EL (cell line): ENCODE measurements at places on chromosomes 6 and 20.
A peak's percentile ranks its signal among the peaks of the same experiment; 100 is the strongest.

- peak; percentile 95 for DNase-seq
Observed at GRCh38 chr6:146914489-146915483, 289.4 kb upstream of the STXBP5 start.

DNA sequence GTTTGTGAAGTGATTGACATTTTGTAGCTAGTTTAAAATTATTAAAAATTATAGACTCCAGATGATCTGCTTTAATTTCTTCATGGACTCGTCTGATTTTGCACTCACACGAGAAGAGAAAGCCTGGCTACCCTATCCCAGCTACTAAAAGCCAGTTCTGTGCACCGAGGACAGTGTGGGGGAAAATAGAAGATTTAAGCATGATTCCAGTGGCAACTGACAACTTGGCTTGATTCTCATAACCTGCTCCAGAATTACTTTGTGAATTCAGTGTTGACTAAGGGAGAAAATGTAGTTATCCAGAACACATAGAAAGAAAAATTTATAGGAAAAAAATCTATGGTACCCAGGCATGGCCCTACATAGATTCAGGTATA, 88.7 kb downstream of the SNAP25 start:
- peak; percentile 57 for DNase-seq

DNA sequence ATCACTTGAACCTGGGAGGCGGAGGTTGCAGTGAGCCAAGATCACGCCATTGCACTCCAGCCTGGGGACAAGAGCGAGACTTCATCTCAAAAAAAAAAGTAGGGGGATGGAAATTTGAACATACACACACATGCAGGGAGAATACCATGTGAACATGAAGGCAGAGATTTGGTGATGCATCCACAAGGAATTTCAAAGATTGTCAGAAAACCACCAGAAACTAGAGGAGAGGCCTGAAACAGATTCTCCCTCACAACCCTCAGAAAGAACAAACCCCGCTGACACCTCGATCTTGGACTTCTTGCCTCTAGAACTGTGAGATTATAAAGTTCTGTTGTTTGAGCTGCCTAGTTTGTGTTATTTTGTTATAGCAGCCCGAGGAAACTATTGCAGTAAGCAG, 125.5 kb downstream of the GPX5 start:
- peak; percentile 48 for DNase-seq

DNA sequence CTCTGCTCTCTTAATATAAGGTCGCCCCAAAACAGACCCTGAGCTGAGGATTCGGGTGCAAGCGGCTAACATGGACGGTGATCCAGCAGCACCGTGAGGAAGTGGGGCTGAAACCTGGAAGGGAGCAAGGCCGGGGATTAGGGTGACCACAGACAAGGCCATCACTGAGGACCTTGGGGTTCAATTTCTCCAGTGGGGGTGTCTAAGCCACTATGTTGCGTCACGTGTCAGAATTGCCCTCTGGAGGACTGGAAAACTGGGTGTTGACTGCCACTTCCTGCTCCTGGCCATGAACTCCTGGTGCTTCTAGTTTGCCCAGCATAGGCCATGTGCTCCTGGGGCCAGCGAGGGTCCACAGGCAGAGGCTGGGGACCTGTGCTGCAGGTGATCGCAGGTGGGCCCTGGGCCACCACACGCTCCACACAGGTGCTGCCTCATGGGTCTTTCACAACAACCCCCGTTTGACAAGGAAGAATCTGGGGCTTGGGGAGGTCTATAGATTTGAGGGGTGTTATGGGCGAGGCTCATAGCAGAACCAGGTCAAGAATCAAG, 101.9 kb downstream of the CDH26 start:
- DNase-seq: no peak

DNA sequence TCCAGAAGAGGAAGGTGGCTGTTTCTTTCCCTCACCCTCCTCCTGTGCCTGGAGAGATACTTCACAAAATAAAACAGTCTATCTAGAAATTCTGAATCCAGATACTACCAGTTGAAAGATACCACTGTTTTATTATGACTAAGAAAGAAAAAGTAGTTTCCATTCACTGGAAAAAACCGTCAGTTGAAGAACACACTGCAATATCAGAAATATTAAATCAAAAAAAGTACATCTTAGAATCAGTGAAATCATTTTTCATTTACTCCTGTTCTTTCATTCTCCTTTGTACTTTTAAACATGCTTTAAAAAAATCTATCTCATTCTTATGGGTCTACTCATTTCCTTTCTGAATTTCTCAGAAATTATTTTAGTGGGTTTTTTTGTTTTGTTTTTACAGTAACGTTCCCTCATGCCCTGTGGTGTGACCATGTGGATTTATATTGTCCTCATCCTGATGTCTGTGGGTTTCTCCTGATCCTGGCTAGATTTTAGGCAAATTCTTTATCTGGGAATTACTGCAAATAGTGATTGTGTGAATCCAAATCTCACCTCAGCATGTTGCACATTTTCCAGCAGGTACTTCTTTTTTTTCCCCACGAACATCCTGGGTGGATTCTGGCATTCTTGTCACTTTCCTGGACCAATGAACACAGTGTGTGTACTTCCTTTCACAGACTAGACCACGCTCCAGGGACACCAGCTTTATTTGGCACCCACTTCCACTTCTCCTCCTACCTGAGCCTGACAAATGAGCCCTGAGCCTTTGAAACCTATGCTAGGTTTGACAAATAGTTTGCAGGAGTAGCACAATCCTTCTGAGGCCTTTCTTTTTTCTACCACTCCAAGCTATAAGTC, 114.0 kb upstream of the LAMP5 start:
- DNase-seq: peak; percentile 36

GRCh38 chr6:126600258-126600916, 260.5 kb downstream of the CENPW start:
- DNase-seq: no peak

DNA sequence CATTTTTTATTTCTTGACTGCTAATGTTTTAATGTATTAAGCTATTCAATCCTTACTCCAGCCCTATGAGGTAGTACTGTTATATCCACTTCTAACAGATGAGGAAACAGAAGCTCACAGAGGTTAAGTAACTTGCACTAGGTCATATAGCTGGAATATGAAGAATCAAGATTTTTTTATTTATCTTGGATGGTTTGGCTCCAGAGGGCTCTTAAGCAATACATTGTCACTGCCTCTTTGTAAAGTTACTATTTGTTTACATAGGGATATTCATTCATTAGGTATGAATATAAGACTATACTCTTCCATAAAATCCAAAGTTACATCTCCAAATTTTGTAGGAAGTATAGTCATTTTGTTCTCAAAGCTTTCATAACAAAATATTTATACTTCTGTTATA, 113.8 kb downstream of the LAMP5 start:
- DNase-seq: no peak

- DNase-seq: peak; percentile 46
Observed at GRCh38 chr6:152232501-152233151, 404.5 kb downstream of the SYNE1 start.

DNA sequence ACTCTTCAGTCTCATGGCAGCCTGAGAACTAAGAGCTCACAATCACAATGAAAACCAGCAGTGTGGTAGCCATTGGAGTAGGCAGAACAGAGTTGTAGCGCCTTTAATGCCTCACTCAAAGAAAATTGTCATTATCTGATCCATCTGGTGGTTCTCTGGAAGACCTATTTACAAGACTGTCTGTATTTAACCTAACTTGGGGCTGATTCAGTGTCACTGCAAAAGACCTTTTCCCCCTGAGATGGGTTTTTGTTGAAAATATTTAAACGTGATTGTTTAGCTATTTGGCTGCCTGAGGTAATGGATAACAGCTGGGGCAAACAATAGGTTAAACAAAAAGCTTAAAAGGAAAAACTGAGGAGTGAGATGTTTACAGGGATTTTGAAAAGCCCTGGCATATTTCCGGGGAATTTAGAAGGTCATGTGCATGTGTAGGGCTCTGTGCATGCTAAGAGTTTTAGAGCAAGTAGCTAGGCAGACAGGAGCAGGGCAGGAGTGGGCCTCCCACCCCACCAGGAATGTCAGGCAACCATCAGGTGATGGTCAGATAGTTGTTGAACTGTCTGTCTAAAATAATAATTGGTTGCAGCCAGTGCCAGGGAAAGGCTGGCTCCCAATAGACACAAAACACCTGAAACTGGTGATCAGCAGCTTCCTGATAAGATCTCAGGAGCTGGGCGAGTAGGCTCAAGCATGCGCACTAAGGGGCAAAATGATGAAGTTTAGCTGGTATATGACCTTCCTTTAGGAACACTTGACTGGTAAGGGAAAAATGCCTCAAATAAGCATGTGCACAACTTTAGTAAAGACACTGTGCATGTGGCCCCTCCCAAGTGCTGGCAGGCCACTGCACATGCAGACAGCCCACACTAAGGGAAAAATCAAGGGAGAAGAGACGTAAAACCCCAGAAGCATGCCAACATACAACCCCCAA, 70.8 kb upstream of the AKIRIN2 start:
- peak; percentile 4 for DNase-seq

DNA sequence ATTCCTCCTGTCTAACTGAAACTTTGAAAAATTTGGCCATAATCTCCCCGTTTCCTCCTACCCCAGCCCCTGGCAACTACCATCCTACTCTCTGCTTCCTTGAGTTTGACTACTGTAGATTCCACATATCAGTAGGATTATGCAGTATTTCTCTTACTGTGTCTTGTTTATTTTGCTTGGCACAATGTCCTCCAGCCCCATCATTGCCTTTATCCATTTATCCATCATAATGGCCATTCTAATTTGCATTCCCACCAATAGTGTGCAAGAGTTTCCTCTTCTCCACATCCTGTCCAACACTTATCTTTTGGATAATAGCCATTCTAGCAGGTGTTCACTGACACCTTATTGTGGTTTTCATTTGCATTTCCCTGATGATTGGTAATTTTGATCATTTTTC, 202.3 kb downstream of the THBS2 start:
- DNase-seq: peak; percentile 6

DNA sequence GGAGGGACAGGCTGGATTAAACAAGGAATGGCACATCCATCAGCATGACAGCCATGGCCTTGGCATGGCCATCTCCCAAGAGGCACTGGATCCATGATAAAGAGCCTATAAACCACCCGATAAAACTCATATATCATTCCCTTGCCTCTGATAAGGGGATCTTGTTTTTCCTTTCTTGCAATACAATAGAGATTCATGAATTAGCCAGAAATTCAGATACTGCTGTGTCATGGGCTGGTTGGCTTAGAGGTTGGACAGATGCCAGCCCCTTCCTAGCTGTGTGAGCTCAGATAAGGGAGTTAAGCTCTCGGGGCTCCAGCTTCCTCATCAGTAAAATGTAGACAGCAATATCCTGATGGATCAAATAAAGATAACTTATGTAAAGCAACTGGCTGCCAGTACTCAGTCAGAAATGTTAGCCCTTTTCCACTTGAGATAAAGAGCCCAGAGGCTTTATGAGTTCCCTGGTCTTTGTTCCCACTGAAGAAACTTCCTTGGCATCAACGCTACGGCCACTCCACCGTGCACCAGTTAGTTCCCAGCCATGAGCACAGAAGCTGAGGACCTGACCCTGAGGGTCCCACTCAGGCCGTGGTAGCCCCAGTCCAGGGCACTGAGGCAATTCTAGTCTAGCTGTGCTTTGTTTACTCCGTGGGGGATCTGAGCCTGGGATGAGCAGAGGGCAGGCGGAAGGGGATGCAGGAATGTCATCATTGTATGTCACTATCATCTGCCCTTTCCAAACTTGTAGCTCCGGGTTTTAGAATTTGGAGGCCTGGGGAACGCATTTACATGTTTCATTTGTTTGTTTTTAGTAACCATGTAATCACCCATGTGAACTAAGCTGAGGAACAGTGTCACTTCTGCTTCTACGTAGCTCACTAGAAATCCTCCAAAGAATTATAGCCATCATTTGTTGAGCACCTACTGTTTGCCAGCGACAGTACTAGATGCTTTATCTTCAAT, 67.2 kb upstream of the TBC1D7 start:
- peak; percentile 64 for DNase-seq
